ENCODE measurements at places on chromosomes 1 and 21.
A peak's percentile ranks its signal among the peaks of the same experiment; 100 is the strongest.

DNA sequence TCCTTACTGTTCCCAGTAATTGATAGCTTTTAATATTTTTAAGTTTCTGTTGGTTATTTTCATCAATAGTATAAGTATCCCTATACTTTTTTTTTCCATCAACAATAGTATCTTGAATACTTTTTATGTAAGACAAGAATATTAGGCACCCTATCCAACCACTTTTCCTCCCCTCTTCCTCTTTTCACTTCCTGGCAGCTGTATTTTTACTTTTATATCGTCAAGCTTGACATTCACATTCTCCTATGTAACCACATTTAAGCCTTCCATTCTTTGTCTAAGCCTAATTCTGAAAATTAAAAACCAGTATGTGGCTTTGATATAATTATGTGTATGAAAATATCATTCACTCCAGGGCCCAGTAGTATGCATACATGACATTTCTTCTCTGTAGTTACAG lies 9.3 kb downstream of the TMEM39B start:
- no peak for DNase-seq

DNA sequence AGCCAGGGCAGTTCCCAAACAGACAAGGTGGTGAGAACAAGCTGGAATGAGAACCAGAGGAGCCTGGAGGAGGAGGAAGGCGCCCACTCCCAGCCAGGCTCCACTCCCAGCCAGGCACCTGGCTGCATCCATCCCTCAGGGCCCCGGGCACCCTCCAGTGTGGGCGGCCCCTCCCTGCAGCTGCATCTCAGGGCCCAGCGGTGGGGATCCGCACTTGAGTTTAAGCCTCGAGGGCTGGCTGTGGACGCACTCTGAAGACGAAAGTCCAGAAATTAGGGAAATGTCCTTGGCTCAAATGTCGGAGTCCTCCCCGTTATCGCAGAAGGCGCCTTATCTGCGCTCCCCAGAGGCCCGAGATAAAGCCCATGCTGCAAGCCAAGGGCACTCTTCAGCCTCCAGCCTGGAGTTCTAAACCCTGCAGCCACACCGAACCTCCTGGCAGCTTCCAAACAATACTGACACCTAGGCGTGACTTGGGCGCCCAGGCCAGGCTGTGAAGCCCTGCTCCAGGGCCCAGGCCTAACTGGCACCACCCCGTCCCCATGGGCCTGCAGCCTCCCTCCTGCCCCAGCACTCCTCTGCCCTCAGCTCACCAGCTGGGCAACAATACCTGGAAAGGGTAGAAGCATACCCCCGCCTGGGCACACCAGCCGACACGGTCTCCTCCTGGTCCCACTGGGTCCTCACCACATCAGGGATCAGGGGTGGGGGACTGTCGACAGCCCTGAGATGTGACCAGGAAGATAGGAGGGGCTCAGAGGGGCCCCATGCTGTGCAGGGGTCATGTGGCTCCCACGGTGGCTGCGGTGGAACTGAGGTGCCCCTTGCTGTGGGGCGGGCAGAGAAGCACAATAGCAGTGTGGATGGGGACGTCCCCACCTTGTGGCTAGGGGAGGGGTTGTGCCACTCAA lies 184.8 kb upstream of the VAMP3 start:
- DNase-seq, result no peak

GRCh38 chr1:17635276-17635675 lies 95.8 kb downstream of the ARHGEF10L start:
- no peak for DNase-seq

DNA sequence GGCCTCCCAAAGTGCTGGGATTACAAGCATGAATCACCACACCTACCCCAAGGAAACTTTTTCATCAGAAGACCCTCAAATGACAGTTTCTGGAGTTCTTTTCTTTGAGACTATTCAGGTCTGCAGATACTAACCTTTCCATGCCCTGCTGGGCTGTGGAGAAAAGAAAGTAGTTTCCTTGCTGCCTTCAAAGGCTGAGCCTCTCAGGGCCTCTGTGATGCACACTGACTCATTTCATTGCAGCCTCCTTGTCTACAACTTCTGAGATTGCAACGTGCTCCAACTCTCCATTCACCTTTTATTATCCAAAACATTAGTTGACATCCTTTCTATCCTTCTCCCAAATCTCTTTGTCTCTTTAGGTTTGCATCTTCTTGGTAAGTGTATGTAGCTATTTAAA lies 8.8 kb upstream of the SAMSN1 start:
- no peak for DNase-seq

- DNase-seq, result no peak
Observed at GRCh38 chr21:31743712-31744111, 11.8 kb upstream of the SCAF4 start.

- no peak for DNase-seq
Observed at GRCh38 chr1:176801514-176802020, 338.6 kb downstream of the PAPPA2 start.

- DNase-seq, result no peak
Observed at GRCh38 chr1:75234562-75234961, 100.4 kb downstream of the LHX8 start.

DNA sequence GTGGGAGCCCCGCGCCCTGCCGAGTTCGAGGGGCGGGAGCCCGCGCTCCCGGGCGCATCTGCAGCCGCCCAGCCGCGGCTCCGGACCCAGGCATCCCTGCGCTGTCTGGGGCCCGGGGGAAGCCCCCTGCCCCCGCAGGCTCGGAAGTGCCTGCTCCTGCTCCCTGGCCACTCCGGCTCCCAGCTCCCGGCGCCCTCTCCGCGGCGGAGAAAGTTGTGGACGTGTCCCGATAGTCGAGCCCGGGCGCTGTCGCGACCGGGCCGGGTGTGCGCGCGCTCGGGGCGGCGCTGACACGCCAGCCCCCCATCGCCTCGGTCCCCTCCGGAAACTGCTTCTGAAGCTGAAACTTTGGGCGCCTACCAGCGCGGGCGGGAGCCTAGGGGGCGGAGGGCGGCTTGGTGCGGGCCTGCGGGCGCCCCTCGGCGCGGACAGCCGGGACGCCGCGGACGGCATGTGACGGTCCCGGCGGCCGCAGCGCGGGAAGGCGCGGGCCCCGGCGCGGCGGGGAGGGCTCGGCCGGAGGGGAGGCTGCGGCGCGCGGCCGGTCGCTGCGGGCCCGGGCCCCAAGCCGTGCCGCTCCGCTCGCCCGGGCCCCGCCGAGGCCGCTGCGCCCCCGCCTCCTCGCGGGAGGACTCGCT lies 515 bp downstream of the MAN1C1 start:
- peak; percentile 44 for DNase-seq

DNA sequence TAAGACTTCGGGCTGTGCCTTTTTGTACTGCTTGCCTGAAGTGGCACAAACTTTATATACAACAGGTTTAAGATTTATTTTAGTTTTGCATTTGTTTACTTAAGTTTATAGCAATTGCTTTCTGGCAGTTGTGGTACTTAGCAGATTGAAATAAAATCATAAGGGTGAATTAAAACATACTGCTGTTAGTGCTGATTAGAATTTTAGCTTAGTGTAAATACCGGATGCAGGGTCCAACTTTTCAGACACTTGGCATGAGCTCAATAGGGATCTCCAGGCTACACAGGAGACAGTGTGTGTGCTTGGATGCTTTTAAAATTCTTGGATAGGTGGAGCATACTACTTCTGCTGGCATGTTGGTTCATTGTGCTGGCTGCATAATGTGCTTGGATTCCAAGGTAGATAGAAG lies 159.6 kb downstream of the NFIA start:
- no peak for DNase-seq

DNA sequence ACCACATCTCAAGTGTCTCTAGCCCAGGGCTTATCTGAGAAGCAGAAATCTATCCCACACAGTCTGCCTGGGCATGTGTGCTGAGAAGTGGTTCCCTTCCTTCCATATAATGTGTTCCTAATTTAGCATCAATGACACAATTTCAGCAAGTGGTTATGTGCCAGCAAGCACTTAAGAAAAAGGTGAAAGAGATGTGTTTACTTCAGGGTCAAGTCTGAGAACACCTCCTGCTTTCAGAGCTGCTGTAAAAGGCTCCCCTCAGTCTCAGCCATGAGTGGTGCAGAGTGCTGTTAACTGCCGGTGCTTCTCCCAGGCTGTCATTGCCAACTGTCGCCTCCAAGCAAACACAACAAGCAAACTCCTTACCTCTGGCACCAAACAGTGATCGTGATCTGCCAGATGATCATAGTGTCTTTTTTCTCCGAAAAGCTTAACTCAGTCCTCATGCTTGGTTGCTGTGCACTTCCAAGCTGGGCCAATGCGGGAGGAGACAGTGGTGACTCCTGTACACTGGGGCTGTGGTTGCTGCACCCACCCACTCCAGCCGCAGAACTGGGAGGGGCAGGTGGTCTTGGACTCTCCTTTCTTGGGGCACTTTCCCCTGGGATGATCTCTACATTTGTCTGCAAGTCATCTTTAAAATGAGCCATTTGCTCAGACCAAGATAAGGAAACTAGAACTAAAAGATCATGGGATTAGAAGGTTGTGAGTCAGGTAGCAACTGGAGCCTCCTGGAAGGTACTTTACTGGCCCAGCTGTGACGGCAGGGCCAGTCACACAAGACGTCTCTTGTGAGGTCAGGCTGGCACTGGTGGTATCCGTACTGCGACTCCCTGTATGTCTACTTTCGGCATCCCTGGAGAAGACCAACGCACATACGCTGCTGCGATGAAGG lies 32.4 kb downstream of the ATP1A1 start:
- DNase-seq, result no peak

DNA sequence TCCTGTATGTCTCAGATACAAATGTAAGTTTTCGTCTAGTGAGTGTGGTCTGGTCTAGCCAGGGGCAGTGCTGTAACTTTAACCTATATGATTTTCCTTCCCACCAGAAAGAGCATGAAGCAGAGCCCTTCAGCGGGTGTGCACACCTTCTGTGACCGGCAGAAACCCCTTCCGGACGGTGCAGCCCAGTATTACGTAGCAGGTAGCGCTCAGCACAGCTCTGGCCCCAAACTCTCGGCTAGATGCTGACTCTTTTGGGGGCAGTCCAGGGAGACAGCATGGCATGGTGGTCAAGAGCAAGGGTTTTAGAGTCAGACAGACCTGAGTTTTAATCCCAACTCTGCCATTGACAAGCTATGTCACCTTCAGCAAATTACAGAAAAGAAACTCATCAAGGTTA lies 28.0 kb upstream of the TMEM222 start:
- no peak for DNase-seq

DNA sequence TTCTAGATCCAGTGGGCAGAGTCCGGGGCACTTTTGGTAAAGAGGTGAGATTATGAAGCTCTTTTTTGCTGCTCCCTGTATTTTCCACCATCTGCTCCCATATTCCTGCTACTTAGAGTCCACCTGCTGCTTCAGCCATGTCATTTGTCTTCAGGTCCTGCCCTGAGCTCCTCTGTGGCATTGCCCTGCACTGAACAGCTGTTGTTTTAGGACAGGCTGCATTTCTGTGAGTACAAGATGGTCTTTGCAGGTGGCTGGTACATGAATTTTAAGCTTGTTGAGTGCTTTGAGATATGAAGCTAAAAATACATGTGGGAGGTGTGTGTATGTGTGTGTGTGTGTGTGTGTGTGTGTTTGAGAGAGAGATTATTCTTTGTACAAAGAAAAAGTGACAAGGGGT lies 21.9 kb downstream of the MT1HL1 start:
- no peak for DNase-seq

All from activated gamma-delta T cell treated with Interleukin-2 at 50 U/mL for 16 hours (primary cell).